ENCODE measurements at places on chromosomes 7 and 10.
A peak's percentile ranks its signal among the peaks of the same experiment; 100 is the strongest.

- no peak for DNase-seq
Observed at GRCh38 chr10:3432081-3432825, 259.7 kb upstream of the PITRM1 start.

GRCh38 chr7:80136261-80137055 is 1.8 kb downstream of the GNAI1 start:
- peak; percentile 59 for DNase-seq

- no peak for DNase-seq
Observed at GRCh38 chr7:28954471-28954870, 3.7 kb downstream of the TRIL start.

DNA sequence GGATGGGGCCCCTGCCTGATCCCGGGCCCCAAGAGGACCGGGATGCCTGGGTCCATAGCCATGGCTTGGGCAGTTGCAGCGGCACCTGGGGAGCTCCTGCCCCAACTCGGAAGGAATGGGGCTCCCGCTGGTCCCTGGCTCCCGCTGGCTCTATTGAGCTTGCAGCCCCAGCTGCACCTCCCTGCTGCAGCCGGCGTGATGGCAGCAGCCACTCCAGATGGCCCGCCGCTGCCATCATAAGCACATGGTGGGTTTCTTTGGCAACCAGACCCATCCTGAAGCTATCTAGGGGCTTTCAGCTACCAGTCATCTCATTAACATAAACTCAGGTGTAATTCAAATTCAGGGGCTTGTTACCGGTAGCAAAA is 11.1 kb upstream of the DNMBP start:
- no peak for DNase-seq

DNA sequence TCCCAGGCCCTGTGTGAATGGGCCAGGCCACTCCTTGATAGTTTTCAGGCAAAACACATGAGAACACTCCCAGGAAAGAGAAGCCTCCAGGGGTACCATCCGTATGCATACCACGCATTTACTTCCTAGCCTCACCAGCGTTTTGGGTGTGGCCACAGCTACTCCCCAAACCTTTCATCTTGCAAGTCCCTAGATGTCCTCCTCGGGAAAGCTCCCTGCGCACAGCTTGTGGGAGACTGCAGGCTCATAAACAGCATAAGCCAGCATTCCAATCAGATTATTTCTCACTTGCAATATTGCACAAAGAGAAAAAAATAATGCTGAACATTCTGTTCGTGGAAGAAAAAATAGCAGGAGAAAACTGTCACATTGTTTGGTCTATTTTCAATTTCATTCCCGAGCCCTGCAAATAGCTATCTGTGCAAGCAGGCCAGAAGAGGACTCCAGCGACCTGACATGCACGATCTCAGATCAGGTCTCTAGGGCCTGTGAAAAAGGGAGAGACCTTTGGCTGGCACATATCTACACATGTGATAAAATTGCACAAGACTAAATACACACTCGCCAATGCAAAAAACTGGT is 175.6 kb downstream of the PLXNA4 start:
- no peak for DNase-seq

GRCh38 chr10:3853016-3853415 is 68.0 kb upstream of the KLF6 start:
- no peak for DNase-seq

GRCh38 chr10:17548770-17549169 is 68.4 kb downstream of the HACD1 start:
- DNase-seq, result no peak

GRCh38 chr10:113047605-113047962 is 97.5 kb downstream of the TCF7L2 start:
- DNase-seq, result no peak

DNA sequence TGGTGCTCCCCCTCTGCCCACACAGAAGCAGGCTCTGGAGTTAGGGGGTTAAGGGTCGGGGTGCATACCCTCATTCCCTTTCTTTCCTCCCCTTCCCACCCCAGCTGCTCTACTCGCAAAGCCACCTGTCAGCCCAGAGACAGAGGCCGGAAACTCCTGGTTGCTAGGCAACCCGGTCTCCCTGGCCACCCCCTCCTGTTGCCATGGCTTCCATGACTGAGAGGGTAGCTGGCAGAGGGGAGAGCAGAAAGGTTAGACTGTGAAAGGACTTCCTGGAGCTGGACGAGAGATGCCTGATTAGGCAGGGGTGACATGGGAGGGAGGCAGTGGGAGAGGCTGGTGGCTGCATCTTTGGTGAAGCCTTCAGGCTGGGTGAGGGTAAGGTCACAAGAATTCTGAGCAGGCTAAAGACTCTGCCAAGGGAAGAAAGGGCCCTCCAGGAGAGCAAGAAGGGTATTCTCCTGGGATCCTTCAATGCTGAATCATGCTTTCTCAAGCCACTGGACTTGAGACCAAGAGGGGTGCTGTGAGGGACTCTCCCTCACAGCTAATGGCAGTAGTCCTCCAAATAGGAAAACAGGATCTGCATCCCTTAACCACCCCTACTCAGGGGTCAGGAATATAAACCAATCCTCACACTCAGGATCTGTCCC is 5.4 kb downstream of the PSD start:
- peak; percentile 34 for DNase-seq

GRCh38 chr10:33674491-33674890 is 340.0 kb upstream of the NRP1 start:
- no peak for DNase-seq

DNA sequence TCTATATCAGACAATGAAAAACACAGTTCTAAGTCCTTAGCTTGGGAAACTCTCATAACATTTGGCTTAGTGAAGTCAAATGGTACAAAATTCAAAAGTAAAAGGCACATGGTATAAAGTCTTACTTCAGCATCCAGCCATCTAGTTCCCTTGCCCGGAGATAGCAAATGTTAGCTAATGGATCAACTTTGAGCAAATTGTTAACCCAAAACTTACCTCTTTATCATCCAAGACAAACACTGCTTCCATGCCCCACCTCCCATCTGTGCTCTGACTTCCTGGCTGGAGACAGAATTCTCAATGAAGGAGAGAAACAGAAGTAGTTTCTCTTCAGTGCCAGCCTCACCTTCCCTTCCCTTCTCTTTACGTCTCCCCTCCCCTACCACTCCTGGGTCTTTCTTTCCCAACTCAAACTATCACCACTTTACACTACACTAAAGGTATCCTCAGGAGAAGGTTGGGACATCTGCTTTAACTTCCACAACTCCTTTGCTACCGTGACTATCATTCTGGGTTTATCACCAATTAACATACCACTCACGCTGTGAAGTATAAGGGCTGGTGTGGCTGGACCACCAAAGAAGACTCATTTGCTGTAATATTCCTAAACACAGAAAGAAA is 21.2 kb upstream of the ZNRF2 start:
- DNase-seq, result no peak

- no peak for DNase-seq
Observed at GRCh38 chr10:111491154-111491553, 414.3 kb downstream of the ADRA2A start.

- peak; percentile 30 for DNase-seq
Observed at GRCh38 chr7:107660381-107661080, at the start of gene SLC26A4. SLC26A4 (plus strand) TSS chr7:107660828; CDS start chr7:107661642, 814 bp downstream.

- DNase-seq, result no peak
Observed at GRCh38 chr7:67760971-67761370, 764.3 kb downstream of the TYW1 start.

GRCh38 chr10:5506751-5507648 is 7.6 kb upstream of the CALML5 start:
- DNase-seq, result no peak

DNA sequence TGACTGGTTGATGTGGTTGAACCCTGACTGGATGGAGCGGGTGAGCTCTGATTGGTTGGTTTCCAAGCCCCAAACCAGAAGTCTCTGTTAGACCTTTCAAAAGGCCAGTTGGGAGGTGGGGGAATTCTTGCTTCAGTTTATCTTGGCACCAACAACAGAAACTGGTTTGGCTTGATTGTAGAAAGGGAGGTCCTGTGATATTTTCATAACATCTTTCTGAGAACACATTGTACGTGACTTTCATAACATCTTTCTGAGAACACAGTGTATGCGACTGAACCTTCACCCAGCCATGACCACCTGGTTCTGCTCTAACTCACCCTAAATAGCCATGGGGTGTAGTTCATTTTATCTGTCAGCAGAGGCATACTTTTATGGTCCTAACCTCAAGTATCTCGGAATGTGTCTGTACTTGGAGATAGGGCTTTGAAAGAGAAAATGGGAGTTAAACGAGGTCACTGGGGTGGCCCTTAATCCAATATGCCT is 88.3 kb downstream of the GALNT17 start:
- DNase-seq, result no peak

GRCh38 chr7:55055479-55055878 is 36.7 kb downstream of the EGFR start:
- DNase-seq, result no peak

DNA sequence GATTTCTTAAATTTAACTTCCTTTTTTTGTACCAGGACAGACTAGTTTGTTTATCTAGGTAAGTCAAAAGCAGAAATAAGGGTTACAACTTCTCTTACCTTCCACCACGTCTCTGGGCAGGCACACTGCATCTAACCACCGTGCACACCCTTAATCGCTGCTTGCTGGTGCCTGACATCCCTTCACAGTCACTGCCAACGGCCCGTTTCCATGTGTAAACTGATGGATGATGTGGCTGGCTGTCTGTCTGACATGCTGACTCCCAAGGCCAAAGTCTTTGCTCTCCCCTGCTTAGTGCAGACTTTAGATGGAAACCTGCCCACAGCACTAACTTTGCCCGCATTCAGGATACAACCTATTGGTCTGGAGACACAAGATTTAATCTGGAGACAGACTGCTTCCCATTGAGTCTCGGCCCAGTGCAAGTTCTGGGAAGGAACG is 1.1 kb downstream of the TMEM273 start:
- DNase-seq, result peak; percentile 61

DNA sequence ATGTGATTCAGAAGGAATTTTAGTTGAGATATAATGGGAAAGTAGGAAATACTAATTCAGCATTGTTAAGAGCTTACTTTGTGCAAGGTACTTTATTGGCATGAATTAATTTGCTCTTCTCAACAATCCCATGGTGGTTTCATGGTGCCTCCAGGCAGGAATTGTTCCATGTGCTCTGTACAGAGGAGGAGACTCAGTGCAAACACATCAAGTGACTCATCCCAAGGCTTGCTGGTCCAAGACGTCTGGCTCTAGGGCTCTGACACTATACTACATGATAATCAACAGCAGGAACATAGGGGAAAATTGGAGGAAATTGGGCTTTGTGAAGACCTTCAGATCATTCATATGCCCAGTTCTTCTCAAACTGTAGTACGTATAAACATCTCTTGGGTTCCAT is 66.5 kb upstream of the PRKG1 start:
- no peak for DNase-seq

DNA sequence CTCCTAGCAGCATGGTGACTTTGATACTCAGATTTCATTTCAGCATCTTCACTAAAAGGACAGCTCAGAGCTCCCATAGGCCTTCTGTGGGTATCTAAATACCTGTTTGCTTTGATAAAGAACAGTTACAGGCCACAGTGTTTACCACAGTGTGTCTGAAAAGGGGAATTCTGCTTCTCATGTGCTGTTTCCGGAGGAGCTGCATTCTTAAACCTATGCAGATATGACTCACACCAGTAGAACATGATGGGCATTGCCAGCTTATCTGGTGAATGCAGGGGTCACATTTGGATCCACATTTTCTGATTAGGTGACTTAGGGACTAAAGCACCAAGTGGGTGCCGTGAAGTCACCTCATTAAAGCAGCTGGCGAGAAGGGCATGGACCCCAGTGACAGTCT is 52.6 kb downstream of the TRRAP start:
- peak; percentile 40 for DNase-seq

GRCh38 chr7:44220358-44221112 is 19.8 kb downstream of the YKT6 start:
- no peak for DNase-seq

GRCh38 chr7:96304573-96304972 is 17.3 kb downstream of the SLC25A13 start:
- no peak for DNase-seq

DNA sequence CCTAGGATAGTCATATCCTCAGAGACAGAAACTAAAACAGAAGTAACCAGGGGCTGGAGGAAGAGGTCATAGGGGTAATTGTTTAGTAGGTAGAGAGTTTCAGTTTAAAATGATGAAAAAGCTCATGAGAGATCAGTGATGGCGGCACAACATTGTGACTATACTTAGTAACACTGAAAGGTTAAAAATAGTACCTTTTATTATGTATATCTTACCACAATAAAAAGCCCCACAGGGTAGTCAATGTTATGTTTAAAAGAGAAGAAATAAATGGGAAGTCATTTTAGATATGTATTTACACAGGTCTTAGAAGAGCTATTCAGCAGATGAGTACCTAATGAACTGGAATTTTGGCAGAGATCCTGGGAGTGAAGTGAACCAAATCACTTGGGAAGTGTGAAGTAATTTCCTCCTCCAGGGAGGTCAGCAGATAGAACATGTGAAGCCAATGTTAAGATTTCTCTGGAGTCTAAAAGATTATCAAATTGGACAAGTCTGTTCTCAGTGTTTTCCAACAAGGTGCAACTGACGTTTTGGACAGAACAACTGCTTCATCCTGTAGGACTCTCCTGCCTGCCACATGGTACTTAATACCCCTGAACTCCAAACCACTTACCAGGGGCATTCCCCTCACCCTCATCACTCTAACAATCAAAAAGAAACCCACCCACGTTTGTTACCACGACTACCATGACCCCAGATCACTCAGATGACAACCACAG is 6.4 kb downstream of the CDCA7L start:
- DNase-seq, result no peak

DNA sequence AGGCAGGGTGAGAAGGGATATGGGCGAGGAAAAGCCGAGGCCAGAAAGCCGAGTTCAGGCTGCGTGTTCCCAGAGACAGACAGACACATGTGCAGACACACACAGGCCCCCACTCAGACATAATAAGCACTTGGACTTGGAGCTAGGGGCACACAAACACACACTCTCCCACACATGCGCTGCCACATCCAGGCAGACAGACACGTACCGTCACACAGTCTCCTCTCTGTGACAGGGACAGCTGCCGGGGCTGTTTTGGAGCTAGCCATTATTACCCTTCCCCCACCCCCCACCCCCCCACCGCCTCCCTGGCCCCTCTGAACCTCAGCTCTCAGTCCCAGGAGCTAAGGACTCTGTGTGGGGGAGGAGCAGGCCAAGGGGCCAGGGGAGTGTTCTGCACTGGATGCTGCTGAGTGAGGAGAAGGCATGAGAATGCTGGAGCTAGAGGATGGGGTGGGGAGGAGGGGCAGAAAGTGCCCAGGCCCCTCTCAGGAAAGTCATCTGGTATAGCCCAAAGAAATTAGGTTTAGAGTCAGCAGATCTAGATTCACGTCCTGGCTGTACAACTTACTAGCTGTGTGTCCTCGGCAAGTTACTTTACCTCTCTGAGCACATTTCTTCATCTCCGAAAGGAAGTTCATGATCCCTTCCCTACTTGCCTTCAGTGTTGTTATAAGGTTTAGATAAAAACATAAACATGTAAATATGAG is 6.3 kb downstream of the PITX3 start:
- no peak for DNase-seq

- DNase-seq, result no peak
Observed at GRCh38 chr10:78953113-78953798, 115.5 kb upstream of the ZMIZ1 start.

- no peak for DNase-seq
Observed at GRCh38 chr7:92783260-92784201, 52.8 kb downstream of the CDK6 start.

Data from OCI-M1 (cell line).